Right atrium auricular region (tissue), 2 donors: ENCODE measurements at places on chromosomes 6 and 20. TPM values are rescaled to one million over a fixed set of nuclear protein-coding genes. Genes with fewer than 3 reads are reported as not detected.

DNA sequence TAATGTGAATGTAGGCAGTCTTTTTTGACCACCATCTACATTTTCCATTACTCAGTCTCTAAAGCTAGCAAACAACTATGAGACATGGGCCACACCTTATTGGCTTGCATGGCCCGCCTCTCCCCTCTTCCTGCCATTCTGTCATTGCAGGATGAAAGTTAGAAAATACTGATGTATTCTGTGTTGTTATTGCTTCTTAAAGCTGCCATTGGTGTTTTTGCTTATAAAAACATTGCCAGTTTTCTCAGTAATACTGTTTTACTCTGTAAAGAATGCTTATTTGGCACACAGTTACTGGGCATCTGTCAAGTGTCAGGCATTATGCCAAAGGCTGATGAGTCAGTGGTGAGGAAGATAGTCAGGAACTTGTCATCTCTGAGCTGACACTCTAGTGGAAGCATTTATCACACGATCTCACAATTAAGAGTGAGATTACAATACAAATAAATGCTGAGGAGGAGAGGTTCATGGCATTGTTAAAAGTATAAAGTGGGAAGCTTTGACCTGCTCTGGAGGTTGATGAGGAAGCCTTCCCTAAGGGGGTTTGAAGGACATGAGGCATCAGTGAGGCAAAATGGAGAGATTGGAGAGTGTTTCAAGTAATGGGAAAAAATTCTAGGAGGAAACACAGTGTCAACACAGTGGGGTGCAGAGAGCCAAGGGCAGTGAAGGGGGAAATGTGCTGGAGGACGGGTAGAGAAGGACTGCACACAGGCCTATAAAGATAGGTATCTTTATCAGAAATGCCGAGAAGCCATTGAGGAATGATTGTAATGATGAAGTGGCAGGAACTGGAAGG, 14.7 kb downstream of the KLHL32 start:
- H3K27me3 ChIP-seq: no peaks in the 10 kb centered on the region
- DNase-seq: no peak

DNA sequence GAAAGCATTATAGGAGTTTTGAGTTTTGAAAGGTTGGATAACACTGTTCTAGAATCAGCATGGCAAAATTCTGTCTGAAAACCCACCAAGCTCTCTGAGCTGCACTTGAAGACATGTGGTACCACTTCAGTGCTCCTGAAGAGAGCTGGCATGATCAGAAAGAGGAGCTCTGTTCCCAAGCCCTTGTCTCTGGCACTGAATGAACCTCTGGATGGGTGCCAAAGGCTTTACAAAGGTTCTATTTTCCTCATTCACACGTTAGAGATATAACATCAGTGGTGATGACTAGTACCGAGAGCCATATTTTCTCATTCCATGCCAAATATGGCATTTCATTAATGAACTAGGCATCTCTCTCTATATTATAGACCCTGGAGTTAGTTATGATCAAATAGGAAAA, 301.8 kb upstream of the ID4 start:
- H3K36me3 ChIP-seq: no peaks in the 10 kb centered on the region
- DNase-seq: no peak
- H3K27me3 ChIP-seq: no peaks in the 10 kb centered on the region
- no peaks in the 10 kb centered on the region for H3K4me1 ChIP-seq
- H3K27ac ChIP-seq: no peak overlapping the region

DNA sequence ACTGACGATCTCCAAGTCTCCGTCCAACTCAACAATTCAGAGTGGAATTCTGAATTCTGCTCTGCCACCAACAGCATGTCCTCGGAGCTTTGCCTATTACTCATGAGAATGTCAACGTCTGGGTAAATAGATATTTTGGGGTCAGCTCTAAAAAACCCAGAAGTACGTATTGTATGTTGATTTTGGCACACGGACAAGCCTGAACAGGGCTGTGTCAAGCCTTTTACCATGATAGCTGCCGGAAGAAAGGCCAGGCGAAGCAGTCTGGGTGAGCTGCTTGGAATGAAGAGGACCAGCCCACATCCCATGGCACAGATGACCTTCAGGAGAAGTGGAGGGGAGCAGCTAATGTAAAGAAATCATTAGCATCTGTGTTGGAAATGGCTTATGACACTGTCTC, 88.0 kb upstream of the JAG1 start:
- H3K4me3 ChIP-seq: no peak overlapping the region
- no peaks in the 10 kb centered on the region for H3K4me1 ChIP-seq
- H3K27ac ChIP-seq: peak overlapping the region; percentile 13
- no peak for DNase-seq
- H3K36me3 ChIP-seq: no peaks in the 10 kb centered on the region
- H3K27me3 ChIP-seq: no peaks in the 10 kb centered on the region

GRCh38 chr6:168962886-168963285, 290.8 kb downstream of the THBS2 start:
- DNase-seq: no peak
- no peaks in the 10 kb centered on the region for H3K4me1 ChIP-seq
- no peaks in the 10 kb centered on the region for H3K36me3 ChIP-seq
- no peaks in the 10 kb centered on the region for H3K27me3 ChIP-seq

- no peaks in the 10 kb centered on the region for H3K36me3 ChIP-seq
- H3K4me1 ChIP-seq: no peaks in the 10 kb centered on the region
- H3K27ac ChIP-seq: no peak overlapping the region
- no peak for DNase-seq
- no peak overlapping the region for H3K4me3 ChIP-seq
- no peaks in the 10 kb centered on the region for H3K27me3 ChIP-seq
Measured at GRCh38 chr6:127404133-127404532, 55.1 kb downstream of the KIAA0408 start.

DNA sequence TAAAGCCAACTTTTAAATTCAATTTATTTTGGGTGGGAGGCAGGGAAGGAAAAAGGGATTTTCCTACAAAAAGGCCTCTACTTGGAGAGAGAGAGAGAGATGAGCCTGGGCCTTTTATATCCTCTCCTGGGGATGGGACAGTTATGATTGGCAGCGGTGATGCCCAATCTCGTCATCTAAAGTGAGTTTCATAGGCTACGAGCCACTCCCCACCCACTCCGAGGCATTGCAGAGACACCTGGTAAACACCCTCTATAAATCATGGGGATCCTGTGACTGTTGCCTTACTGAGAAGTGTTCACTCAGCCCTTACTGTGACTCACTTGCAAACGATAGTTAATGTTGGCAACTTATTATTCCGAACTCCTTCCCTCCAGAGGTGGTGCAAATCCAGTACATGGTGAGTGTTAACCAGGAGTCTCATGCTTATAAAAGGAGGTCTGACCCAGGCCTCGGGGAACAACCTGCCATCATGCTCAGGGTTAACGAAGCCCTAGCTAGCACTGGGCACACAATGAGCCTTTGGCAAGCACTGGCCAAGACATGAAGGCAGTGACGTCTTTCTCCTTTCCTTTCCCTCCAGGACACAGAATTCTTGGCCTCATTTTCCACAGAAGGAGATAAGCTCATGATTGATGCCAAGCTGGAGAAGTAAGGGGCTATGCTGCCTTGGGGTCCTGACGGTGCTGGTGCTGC, 20.5 kb downstream of the BPIFB4 start:
- peak; percentile 62 for DNase-seq
- H3K27me3 ChIP-seq: no peaks in the 10 kb centered on the region
- no peak overlapping the region for H3K4me3 ChIP-seq
- H3K4me1 ChIP-seq: no peaks in the 10 kb centered on the region

- H3K4me3 ChIP-seq: no peak overlapping the region
- no peaks in the 10 kb centered on the region for H3K36me3 ChIP-seq
- no peaks in the 10 kb centered on the region for H3K4me1 ChIP-seq
- no peaks in the 10 kb centered on the region for H3K27me3 ChIP-seq
- DNase-seq: no peak
Measured at GRCh38 chr6:28401172-28401571, 1.6 kb upstream of the ZSCAN12 start.

The FOXA2 gene
- total RNA-seq: not detected

- H3K27ac ChIP-seq: peak overlapping the region; percentile 36
- H3K27me3 ChIP-seq: no peaks in the 10 kb centered on the region
- DNase-seq: no peak
- H3K36me3 ChIP-seq: no peaks in the 10 kb centered on the region
Measured at GRCh38 chr6:90184334-90185298, 112.0 kb downstream of the BACH2 start.

DNA sequence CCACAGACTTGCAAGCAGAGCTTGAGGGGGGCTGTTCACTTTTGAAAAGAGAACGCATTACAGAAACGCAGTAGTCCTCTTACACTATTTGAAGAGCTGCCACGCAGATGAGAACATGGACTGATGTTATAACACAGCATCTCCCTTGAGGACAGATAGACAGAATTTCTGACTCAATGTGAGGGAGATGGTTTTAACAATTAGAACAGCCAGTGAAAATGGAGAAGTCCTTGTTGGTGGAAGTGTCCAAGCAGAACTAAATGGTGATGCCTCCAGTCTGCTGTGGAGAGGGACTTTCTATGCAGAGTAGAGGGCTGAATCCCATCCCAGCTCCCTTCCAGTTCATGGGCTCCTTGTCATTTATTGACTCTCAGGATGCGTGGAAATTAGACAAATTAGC, 100.0 kb downstream of the RREB1 start:
- H3K27ac ChIP-seq: no peak overlapping the region
- no peaks in the 10 kb centered on the region for H3K27me3 ChIP-seq
- H3K4me3 ChIP-seq: no peak overlapping the region

DNA sequence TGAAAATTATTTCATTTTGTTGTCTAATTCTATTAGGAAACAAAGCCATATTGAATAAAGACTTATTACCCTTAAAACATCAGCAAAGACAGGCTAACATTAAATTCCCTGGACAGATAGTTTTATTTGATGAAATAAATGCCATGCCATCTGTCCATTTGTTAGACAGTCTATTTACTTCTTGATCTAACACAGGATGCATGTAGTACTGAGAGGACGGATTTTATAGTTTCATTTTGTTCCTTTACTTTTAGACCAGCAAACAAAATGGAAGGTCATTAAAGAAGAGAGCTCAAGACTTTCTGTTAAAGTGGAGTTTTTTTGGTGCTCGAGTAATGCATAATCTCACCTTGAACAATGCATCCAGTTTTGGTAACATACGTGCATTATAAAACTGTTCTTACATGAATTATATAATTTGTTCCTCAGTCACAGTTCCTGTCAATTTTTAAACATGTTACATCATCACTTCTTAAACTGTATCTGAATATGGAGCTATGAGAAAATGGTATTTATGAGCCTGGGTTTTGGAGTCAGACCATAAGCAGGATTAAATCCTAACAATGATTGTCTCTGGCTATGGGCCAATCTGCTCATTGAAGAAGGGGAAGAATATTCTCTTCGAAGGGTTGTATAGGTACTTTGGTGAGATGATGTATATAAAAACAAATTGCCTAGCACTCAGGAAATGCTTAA, 46.0 kb downstream of the RFX6 start:
- H3K4me3 ChIP-seq: no peak overlapping the region
- no peaks in the 10 kb centered on the region for H3K36me3 ChIP-seq
- H3K27me3 ChIP-seq: no peaks in the 10 kb centered on the region
- DNase-seq: no peak

- peaks cover 10% of the 10 kb centered on the region for H3K4me1 ChIP-seq
- no peak overlapping the region for H3K27ac ChIP-seq
- no peak overlapping the region for H3K4me3 ChIP-seq
Measured at GRCh38 chr6:53258774-53259155, 90.0 kb downstream of the ELOVL5 start.

The MYBL2 gene
- total RNA-seq: not detected

DNA sequence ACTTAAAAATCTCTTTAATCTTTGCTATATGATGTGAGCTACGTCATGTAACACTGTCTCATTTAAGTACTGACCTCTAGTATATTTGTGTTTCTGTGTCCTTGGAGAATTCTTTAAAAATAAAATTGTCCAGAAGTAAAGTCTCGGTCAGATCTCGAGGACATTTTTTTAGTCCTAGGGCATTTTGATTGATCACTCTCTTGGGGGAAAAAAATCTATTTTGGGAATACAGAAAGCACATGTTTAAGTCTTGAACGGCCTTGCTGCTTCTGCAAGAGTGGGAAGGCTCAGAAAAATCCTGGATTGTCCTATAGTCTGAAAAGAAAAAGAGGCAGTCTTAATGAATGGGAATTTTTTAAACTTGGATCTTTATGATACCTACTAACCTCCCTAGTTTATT, 234.3 kb downstream of the UTRN start:
- DNase-seq: no peak
- no peak overlapping the region for H3K4me3 ChIP-seq
- peaks cover 50% of the 10 kb centered on the region for H3K36me3 ChIP-seq
- H3K27ac ChIP-seq: no peak overlapping the region
- H3K4me1 ChIP-seq: no peaks in the 10 kb centered on the region

DNA sequence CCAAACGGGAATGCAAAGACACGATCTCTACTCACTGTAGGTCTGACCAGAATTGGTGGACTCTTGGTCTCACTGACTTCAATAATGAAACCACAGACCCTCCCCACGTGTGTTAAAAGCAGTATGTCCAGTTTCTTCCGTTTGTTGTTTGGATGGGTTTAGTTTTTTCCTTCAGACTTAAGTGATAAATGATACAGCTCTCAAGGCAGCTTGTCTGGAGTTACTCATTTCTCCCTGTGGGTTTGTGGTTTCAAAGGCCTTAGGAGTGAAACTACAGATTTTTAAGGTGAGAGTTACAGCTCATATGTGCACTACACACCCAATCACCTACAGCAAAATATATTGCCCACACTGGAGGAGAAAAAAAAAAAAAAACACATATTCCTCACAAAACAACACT, 86.7 kb upstream of the STMND1 start:
- H3K36me3 ChIP-seq: no peaks in the 10 kb centered on the region
- H3K27me3 ChIP-seq: no peaks in the 10 kb centered on the region

- H3K27ac ChIP-seq: no peak overlapping the region
- H3K36me3 ChIP-seq: no peaks in the 10 kb centered on the region
- no peak overlapping the region for H3K4me3 ChIP-seq
Measured at GRCh38 chr20:32577023-32577422, 8.1 kb downstream of the NOL4L start.

DNA sequence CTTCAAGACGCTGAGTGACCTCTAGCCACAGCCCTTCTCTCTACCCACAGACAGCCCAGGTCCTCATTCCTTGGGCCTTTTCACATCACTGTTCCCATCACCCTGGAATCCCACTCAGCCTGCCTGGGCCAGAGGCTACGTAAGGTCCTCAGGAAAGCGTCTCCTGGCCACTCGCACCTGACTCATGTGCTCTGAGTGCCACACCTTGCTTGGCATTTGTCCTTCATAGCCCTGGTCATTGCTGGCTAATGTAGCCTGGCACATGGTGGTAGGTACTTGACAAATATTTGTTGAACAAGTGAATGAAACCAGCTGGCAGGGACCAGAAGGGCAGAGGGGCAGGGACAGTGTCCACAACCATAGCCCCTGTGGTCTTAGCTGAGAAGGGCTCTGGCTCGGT, 50.6 kb upstream of the FANCE start:
- no peaks in the 10 kb centered on the region for H3K36me3 ChIP-seq
- H3K4me1 ChIP-seq: peaks cover 11% of the 10 kb centered on the region
- no peak for DNase-seq
- H3K27me3 ChIP-seq: no peaks in the 10 kb centered on the region
- no peak overlapping the region for H3K27ac ChIP-seq

The SMOC2 gene
- 31.7 TPM for total RNA-seq
